ENCODE measurements at places on chromosomes 16 and 17.
A peak's percentile ranks its signal among the peaks of the same experiment; 100 is the strongest.

GRCh38 chr17:62017496-62017895, 47.6 kb downstream of the MED13 start:
- DNase-seq = no peak

DNA sequence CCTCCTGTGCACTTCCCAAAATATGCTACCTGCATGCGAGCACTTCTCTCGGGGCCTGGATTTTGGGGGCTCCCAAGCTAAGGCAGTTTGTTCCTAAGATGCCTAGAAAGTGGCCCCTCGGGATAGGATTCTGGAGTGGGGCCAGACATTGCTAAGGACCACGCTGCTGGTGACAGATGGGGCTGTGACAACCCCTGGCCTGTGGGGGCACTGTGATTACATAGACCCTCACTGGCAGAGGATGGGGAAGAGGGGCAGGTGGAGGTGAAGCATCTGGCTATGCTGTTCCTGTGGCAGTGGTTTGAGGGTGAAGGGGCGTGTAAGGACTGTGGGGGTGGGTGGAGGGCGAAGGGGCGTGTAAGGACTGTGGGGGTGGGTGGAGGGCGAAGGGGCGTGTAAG, 128.4 kb downstream of the ENGASE start:
- no peak for DNase-seq

DNA sequence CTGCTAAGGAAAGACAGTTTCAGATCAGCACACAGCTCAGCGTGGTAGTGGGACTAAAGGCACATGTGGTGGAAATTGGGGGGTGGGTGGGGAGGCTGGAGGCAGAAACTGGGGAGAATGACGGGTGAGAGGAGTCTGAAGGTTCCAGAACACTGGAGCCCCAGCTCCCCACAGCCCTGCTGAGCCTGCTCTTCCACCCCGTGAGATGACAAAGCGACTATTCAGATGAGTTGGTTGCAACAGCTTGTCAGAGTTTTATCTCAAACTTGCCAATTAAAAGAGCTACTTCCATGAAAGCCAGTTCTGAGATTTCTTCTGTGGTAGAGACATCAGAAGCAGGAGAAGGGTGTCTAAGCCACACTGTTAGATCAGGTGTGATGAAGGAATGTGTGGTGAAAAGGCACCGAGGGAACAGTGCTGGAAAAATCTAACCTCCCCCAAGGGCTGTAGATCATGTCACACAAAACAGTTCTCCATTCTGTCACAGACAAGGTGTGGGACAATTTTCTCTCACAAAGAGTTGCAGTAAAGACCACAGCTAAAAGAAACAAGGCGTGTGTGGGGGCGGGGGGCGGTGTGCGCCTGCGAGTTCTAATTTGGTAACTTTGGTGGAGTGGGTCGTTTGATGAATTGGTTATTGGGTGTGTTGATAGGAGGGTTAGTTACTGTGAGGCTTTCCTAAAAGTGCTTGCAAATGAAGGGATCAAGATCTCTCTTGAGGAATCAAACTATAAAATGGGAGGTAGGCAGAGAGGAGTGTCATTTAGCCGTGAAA, 39.0 kb downstream of the CCDC182 start:
- no peak for DNase-seq

GRCh38 chr17:48841395-48841831, 10.6 kb downstream of the CALCOCO2 start:
- no peak for DNase-seq

- no peak for DNase-seq
Observed at GRCh38 chr16:7332611-7333010, at the start of gene RBFOX1. Gene RBFOX1 (plus strand): TSS chr16:7332845.

GRCh38 chr17:49978501-49978900, 9.5 kb downstream of the DLX4 start:
- no peak for DNase-seq

GRCh38 chr17:76309461-76309860, 1.4 kb upstream of the QRICH2 start:
- no peak for DNase-seq

GRCh38 chr17:9755083-9755482, 36.3 kb downstream of the DHRS7C start:
- DNase-seq = no peak

GRCh38 chr16:48300391-48300856, 53.1 kb upstream of the ABCC11 start:
- DNase-seq = no peak

GRCh38 chr17:57818066-57818465, 31.8 kb downstream of the MRPS23 start:
- no peak for DNase-seq

- DNase-seq = no peak
Observed at GRCh38 chr16:50642349-50642748, 38.8 kb downstream of the SNX20 start.

DNA sequence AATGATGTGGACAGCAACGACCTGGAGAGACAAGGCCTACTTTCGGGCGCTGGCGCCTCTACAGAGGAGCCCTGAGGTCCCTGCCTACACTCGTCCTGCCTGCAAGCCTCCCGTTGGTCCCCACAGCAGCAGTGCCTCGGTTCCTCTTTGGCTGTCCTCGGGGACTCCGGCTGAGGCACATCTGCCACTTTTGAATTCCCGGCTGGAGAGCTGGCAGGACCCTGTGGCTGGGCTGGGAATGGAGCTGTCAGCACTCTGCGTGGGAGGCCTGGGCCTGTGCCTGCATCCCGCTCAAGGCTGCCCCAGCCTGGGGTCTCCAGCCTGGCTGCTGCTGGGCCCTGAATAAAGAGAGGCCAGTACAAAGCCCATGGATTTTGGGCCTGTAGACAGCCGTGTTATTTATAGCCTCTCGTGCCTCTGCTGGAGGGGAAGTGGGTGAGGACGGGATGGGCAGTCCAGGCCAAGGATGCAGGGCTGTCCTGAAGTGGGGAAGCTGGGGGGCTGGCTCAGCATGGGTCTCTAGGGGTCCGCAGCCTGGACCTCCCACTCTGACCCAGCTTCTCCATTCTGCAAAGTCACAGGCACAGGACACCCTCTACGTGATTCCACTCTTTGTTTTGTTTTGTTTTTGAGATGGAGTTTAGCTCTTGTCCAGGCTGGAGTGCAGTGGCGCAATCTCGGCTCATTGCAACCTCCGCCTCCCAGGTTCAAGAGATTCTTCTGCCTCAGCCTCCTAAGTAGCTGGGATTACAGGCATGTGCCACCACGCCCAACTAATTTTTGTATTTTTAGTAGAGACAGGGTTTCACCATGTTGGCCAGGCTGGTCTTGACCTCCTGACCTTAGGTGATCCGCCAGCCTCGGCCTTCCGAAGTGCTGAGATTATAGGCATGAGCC, 10.6 kb upstream of the SPNS2 start:
- no peak for DNase-seq

DNA sequence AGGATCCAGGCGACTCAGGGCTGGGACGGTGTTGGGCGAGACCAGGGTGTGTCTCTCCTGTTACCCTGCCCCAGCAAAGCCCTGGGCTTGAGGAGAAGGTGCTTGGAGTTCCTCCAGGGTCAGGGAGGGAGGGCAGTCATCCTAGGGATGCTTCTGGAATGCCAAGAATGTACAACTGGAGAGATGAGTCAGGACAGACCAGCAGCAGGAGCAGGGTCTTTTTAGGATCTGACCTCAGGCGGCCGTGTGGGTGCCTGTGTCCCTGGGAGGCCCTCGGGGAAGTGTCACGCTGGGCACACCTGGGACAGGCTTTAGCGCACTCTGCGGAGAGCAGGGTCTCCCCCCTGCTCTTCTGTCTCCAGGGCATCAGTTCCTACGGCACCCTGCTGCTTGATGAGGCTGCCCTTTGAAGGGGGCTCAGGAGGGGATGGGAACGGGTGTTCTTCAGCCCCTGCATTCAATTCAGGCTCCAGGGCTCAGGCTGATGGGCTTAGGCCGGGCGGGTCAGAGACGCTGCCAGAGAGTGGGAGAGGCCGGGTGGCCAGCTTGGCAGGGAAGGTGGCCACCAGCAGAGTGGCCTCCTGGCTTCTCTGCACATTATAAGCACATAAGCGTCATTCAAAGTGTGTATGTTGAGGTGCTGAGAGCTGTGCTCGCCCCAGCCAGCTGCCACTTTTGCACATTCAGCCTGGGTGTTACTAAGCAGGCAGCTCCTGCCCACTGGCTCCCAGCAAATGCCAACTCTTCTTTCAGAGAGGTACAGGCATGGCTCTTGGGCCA, 8.4 kb upstream of the MTSS2 start:
- peak; percentile 94 for DNase-seq

- DNase-seq = no peak
Observed at GRCh38 chr16:939941-940340, 30.8 kb downstream of the LMF1 start.

DNA sequence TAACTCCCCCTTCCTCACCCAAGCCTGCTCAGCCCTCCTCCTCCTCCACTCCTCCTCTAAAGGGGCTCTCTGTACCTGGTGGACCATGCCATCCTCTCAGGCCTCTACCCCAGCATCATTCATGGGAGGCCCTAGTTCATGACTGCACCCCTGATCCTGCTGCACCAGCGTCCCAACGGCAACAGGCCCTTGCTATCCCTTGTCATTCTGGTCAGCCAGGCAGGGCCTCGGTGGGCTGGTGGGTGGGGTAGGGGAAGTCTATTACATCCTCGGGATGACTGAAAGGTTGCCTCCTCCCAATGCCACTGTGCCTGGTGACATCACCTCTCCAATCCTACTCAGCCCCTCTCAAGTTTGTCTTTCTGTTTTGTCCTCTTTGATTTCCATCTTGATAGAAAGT, 19.7 kb downstream of the ALOX12B start:
- no peak for DNase-seq

GRCh38 chr16:12611916-12612597, 191.6 kb downstream of the CPPED1 start:
- DNase-seq = no peak

All from RWPE2 (cell line).